Pericardium fibroblast (primary cell): ENCODE measurements at places on chromosomes 13 and 19. TPM values are rescaled to one million over a fixed set of nuclear protein-coding genes. Genes with fewer than 3 reads are reported as not detected.

FBXO27 gene
- total RNA-seq, result 1.5 and 4.6 TPM in 2 replicates

ICAM4 gene
- total RNA-seq, result 0.60 and 4.1 TPM in 2 replicates

TMPRSS9 gene
- total RNA-seq, result not detected in 2 replicates

SPHK2 gene
- total RNA-seq, result 10.4 and 15.2 TPM in 2 replicates

DCT gene
- total RNA-seq, result 0.26 TPM in 1 of 2 replicates, not detected in the other

ONECUT3 gene
- not detected in 2 replicates for total RNA-seq

FUT1 gene
- 0.17 and 1.8 TPM in 2 replicates for total RNA-seq

GDF15 gene
- total RNA-seq, result 28.9 and 61.3 TPM in 2 replicates

C5AR1 gene
- under 0.01 TPM in 1 of 2 replicates, not detected in the other for total RNA-seq

LMTK3 gene
- not detected in 2 replicates for total RNA-seq

RAB3A gene
- total RNA-seq, result 2.0 and 2.2 TPM in 2 replicates

GFY gene
- total RNA-seq, result not detected in 2 replicates

STK11 gene
- 51.6 and 71.1 TPM in 2 replicates for total RNA-seq

ADGRE3 gene
- total RNA-seq, result not detected in 2 replicates
